Type B pancreatic cell (in vitro differentiated cells): ENCODE measurements at places on chromosomes 11 and 22. TPM values are rescaled to one million over a fixed set of nuclear protein-coding genes. Genes with fewer than 3 reads are reported as not detected.
A peak's percentile ranks its signal among the peaks of the same experiment; 100 is the strongest.

Gene BLID
- total RNA-seq = 0.33 and 0.48 TPM in 2 replicates

Gene MMP7
- 1.8 and 3.5 TPM in 2 replicates for total RNA-seq

Gene ZNRF3
- 17.9 and 23.1 TPM in 2 replicates for total RNA-seq

- peak; percentile 93 for DNase-seq
Measured at GRCh38 chr11:64284962-64285884, at the start of gene GPR137. GPR137 (plus strand) TSS chr11:64285848; CDS start chr11:64286525, 677 bp downstream.

GRCh38 chr11:69923196-69923595 is 104.0 kb upstream of the FGF3 start:
- no peak for DNase-seq

DNA sequence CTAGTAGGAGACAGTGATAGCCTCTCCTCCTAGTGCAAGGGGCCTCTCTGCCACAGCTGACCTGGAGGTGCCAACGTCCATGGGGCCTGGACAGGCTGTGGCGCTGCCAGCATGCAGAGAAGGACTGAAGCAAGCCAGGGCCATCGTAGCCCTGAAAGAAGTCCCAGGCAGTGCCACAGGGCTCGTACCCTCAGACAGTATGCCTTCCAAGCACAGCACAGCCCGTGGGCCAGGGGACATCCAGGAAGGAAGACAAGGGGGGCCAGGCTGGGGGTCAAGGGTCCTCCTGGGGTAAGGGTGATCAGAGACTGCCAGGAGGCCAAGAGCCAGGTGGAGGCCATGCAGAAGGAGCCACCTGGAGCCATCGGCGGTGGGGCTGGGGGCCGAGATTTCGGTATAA is 20.4 kb upstream of the MOB2 start:
- no peak for DNase-seq

DNA sequence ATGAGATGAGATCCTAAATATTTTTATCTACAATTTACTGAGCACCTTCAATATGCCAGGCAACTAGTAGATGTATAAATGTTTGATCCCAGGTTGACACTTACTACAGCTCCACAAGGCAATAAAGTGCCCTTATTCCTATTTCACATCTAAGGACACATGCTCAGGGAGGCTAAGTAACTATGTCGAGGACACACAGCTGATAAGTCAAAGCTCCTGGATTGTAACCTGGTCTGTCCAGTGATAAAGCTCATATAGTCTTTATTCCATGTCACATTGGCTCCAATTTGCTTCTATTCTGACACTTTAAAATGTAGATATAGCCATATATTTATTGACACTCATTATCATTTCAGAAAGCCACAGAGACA is 93.8 kb upstream of the BMAL1 start:
- no peak for DNase-seq
